ENCODE measurements at places on chromosomes 1 and 21.
A peak's percentile ranks its signal among the peaks of the same experiment; 100 is the strongest.

DNA sequence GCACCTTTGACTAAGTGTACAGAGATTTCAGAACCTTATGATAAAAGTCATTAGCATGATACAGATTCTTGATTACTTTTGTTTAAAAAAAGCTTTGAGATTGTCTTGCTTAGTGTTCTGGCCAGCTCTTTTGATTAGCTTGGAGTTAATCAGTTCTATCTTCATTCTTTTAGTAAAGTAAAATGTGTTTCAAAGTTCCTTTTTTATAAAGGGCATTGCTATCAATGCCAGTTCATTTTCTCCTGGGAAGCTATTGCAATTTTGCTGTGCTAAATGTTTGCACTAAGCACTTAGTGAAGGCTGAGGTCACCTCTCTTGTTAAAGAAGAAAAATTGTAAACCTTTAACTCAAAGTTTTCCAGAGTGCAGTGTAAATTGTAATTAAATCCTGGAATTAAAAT is 946.7 kb upstream of the TMPRSS15 start:
- no peak for DNase-seq

DNA sequence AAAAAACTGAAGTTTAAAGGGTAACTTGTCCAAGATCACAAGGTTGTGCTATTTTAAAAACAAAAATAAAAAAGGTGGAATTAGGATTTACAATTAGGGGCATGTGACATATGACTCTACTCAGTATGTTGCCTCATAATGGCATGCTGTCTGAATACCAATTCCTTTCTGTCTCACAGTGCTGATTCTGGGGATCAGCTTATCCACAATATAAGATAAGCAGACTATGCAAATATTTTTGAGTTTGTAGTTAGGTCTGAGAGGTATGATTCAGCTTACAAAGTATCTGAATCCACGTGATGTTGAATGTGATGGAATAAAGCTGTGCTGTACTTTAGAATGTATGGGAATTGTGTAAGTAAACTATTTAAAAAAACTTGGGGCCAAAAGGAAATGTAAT is 216.6 kb downstream of the HHIPL2 start:
- no peak for DNase-seq

GRCh38 chr1:84152649-84153056 is 8.6 kb downstream of the PRKACB start:
- no peak for DNase-seq

GRCh38 chr1:12059722-12060464 is 3.2 kb upstream of the TNFRSF8 start:
- DNase-seq = no peak

DNA sequence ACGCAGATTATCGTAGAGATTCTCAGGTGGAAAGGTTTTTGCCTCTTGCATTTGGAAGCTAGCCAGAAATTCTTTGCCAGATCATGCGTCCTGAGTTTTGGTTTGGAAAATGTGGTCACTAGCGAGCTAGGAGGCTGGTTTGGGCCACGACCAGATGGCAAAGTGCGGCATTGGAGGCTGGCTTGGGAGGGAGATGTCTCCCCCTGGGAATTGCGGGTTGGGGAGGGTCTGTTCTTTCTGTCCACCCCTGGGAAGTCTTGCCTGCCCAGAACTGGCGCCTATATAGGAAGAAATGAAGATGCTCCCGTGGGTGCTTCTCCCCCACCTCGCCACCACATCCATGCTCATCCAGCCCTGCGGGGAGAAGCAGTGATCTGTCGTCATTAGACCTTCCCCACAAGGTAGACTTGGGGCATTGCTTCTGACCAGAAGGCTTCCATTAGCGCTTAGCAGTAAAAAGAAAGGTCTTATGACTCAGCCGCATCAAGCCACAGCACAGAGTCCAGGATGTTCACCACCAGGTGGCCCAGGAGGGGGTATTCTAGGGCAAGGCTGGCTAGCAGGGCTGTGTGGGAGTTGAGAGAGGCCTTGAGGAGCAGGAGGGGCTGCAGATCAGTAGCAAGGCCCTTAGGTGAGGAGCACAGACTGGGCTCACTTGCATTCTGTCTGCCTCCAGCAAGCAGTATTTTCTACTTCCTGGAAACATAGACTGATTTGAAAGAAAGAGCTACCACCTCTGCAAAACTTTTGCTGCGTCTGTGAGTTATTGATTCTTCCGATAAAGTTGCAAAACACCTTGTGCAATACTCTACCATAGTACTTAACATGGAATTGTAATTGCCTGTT is 1.5 kb upstream of the PTP4A2 start:
- peak; percentile 81 for DNase-seq
